Epithelial cell of proximal tubule (primary cell): ENCODE measurements at places on chromosomes 2 and 18.

GRCh38 chr2:60551240-60552077, 2.0 kb downstream of the BCL11A start:
- DNase-seq, result no peak

- DNase-seq, result no peak
Observed at GRCh38 chr18:74256190-74256589, 35.6 kb downstream of the CYB5A start.

GRCh38 chr2:45950606-45951005, 299.1 kb downstream of the PRKCE start:
- DNase-seq, result no peak

DNA sequence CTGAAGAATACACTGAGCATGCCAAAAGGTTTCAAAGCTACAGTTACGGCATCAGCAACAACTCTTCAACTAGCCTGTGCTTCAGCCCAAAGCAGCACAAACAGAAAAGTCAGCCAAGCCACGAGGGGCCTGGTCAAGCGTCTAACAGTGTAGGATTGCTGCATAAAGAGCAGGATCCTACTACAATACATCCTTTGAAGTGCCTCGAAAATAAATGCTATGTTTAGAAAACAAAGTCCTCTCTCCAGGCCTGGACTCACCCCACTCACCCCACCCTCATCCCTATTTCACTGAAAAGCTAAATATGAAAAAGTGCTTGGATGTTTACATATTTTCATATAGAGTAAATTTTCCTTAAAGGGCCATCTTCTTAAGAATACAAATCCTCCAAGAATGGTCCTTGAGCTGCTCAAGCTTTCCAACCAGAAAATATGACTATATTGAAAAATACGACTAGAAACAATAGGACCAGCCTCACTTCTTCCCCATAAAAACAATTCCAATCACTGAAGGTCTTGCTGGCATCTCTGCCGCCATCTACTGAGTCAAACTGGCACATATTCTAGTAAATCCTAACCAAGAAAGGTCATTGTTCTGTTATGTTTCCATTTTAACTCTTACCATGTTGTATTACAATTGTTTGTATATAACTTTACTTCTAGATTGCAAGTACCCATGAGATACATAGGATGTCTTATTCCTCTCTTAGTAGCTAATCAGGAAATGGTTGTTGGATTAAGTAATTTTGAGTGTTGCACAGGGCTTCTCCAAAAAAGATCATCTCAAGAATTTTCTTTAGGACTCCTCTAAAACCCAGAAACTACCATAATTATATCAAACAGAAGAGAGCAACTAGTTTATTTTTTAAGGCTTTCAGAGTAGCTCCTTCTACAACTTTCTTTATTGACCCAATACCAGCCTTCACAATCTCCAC, 63.6 kb downstream of the CLHC1 start:
- DNase-seq, result no peak

- DNase-seq, result no peak
Observed at GRCh38 chr18:33232318-33232626, 208.2 kb downstream of the CCDC178 start.

DNA sequence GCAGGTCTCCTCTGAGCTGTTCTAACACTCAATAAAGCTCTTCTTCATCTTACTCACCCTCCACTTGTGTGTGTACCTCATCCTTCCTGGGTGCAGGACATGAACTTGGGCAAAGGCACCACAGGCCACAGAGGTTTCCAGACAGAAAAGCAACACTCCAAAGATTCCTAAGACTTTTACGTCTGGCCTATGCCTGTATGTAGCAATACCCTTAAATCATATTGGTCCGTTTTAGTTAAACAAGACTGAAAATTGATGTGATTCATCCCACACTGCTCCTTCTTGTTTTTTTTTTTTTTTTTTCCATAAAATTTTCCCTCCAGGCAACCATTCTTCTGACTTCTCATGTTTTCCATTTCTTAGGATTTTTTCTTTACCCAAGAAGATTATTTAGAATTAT, 404.3 kb downstream of the PID1 start:
- no peak for DNase-seq

GRCh38 chr2:230160112-230160660, 59.6 kb downstream of the SP110 start:
- no peak for DNase-seq

- no peak for DNase-seq
Observed at GRCh38 chr2:15142069-15142689, 419.0 kb downstream of the NBAS start.

GRCh38 chr2:216698895-216699294, 3.5 kb upstream of the IGFBP5 start:
- DNase-seq, result no peak

DNA sequence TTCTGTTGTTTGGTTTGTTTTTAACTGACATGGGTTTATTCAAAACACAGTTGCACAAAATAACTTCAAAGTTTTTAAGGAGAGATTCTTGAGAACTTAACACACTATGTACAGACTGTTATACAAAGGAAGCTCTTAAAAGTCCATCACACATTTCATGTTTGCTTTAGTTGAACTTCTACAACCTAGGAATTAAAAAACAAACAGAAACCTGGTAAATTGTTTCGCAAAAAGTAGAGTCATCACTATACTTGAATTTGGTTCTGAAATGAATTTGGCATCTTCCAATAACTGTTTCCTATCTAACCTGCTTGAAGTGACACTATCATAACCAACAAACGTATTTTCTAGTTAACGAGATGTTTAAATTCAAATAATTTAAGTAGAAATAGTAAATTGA, 21.8 kb downstream of the TRIP12 start:
- no peak for DNase-seq

DNA sequence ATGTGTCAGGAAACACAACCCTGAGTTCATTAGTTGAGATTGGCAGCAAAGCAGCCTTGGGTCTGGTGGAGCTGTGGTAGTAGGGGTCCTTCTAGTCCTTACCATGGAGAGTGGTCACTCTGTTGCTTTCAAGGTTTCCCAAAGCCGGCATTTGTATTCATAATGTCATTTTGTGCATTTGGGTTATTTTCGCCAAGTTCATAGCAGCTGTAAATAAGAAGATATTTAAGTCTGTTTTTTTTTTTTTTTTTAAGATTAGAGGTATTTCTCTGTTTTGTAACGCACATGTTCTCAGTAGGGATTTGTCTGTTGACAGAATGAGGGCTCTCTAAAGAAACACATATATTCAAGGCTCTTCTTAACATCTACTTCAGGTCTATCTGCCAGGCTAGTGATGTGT, 114.1 kb downstream of the PRPF40A start:
- DNase-seq, result no peak

GRCh38 chr2:204298404-204298803, 246.9 kb upstream of the PARD3B start:
- no peak for DNase-seq

DNA sequence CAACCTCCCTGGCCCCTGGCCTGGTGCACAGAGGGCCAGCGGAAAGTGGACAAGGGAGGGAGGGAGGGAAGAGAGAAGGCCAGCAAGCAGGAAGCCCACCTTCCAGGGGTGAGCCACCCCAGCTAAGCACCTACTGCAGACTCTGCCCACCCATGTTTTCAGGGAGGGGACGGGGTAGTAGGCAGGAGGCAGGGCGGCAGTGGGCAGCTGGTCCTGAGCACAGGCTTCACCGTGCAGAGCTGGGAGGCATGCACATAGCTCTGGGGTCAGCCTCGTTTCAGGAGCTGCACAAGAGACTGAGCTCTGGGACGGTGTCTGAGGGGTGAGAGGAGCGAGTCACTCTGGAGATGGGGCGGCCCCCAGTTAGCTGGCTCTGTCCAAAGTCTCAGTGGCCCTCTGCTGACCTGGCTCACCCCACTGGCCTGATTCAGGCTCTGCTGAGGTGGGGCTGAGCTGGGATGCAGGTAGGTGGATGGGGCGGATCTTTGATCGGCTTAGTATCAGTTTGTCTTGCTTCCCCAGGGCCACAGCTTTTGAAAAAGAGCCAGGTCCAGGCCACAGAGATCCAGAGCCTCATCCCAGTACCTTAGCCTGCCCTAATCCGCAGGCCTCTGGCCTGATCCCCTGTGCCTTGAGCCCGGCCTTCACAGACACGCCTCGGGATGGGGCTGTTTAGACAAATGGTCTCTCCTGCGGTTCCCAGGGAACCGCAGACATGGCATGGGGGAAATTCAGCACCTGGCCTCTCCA, 3.7 kb downstream of the NMUR1 start:
- DNase-seq, result no peak

GRCh38 chr18:46001892-46002291, 34.8 kb upstream of the EPG5 start:
- DNase-seq, result no peak

GRCh38 chr2:240394549-240394948, 40.9 kb upstream of the GPC1 start:
- no peak for DNase-seq

DNA sequence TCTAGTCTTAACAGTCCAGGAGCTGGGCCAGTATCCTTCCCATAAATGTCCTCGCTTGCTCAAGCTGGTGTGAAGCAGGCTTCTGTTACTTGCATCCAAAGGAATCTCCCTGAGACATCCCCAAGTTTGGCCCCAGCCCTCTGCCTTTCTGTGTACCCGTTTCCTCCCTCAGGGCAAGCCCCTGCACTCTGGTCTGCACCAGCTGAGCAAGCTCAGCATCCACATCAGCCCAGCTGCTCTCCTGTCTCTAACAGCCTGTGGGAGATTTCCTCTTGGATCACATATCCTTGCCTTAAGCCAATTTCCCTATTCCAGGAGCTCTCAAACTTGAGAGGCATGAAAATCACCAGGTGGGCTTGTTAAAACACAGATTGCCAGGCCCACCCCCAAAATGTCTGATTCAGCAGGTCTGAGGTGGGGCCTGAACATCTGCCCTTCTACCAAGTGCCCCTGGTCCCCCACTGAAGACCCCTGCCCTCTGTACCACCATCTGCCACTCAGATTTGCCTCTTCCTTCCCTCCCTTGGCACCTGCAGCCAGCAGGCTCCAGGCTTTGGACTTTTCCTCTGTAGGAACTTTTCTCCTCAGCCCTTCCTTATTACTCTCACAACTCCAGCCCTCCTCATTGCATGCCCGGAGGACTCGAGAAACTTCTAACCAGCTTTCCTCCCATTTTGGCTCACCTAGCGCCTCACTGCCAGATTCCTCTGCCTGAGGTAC, 32.1 kb downstream of the REEP1 start:
- DNase-seq, result no peak

DNA sequence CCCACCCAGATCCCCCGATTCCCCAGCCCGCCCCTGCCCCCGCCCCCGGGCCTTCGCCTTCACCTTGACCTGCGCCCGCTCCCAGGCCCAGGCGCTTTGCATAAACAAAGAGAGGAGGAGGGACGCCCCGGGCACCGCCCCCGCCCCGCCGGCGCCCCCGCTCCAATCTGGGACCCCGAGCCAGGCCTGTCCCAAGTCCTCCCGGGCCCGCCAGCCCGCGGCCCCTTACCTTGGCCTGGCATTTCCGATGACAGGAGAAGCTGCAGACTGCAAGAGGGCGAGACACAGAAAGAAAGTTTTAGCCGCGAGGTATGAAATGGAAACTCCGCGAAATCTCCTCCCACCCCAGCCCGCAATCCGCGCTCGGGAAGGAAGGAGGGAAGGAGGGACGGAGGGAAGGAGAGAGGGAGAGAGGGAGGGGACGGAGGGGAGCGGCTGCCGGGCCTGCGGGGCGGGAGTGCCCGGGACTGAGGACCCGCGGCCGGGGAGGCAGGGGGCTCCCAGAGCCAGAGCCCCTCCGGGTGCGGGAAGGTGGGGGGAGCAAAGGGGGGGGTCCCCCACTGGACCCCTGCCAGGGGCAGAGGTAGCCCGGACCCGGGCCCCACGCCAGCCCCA, 24.2 kb downstream of the TNS1 start:
- no peak for DNase-seq

DNA sequence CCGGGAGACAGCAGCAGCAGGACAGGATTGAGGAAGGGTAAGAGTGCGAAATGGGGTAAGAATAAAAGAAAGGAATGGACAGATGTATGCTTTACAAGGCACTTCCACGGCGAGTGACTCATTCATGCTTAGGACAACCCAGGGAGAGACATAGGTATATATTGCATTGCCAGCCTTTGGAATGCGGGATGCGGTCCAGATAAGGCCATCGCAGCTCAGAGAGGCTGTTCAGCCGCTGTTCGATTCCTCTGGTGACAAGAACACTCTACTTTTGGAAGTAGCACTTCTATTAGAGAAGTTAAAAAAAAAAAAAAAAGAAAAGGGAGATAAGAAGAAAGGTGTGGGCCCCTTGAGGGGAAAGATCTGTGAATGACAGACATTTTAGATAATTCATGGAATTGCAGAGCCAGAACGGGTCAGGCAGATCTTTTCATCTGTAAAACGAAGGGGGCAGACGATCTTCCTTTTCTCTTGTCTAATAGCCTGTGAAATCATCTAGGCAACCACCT, 819 bp upstream of the NCOA1 start:
- DNase-seq, result no peak

DNA sequence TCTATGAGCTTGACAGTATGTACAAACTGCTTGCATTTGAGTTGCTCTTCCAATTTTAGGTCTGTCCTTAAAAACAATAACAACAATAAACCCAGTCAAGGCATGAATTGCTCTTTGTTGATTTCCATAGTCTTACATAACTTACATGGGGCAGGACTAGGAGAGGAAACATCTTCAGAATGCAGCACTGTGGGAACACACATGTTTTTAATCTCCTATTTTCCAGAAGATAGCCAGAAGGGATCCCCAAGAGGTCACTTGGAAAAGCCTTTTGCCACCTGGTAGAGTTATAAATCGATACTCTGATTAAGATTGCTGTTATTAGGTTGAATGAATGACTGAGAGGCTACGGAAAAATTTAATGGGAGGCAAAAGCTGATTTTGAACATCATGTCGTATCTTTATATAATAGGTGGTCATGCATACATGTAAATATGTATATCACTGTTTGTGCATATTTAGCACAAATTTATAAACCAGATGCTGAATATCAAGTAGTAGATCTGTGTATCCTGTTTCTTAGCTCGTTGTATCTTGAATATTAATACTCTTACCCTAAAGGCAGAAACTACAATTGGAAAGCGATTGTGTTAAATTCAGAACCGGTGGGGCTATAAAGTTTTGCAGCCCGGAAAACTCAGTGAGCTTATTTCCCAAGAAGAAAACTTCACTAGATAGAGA, 479.4 kb upstream of the TCF4 start:
- DNase-seq, result no peak

GRCh38 chr2:63488118-63488713, 100.1 kb downstream of the WDPCP start:
- DNase-seq, result no peak

GRCh38 chr2:179884193-179884592, 22.8 kb upstream of the ZNF385B start:
- DNase-seq, result no peak

GRCh38 chr18:61236356-61237057, 96.7 kb upstream of the CDH20 start:
- no peak for DNase-seq

DNA sequence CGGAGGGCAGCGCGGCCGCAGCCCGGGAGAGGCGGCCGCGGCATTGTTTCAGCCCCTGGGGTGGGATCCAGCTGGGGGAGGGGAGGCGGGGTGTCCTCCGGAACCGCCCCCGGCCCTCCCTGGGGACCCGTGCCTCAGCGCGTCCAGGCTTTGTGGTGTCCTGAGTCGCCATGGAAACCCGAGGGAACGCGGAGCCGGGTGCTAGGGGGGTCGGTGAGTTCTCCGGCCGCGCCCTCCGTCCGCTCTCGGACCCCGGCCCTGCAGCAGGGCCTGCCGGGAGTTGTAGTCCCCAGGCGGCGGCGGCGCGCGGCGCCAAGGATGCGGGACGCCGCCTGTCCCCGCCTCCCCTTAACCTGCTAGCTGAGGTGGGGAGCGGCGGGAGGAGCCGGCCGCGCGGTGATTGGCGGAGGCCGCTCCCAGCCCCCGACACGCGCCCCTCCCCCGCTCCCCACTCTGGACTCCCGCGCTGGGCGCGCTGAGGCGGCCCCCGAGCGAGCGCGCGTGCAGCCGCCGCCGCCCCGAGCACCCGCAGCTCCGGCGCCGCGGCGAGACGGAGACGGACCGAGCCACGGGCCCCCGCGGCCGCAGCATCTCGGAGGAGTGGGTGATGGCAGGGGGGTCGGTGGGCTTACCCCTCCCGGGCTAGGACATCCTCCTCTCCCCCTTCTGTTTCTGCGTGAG, at the start of gene DPYSL5:
TSS of gene DPYSL5 (plus strand) at position 478 of the 681 bp plus-strand sequence. CDS start 50,368 bp downstream, outside the sequence.
- no peak for DNase-seq
